CD4-positive, alpha-beta T cell treated with Interferon gamma for 1 hour (primary cell): ENCODE measurements at places on chromosomes 7 and 10.

GRCh38 chr10:114071178-114071577, 27.5 kb downstream of the ADRB1 start:
- no peak for DNase-seq

GRCh38 chr10:54484186-54484585, 316.8 kb downstream of the PCDH15 start:
- DNase-seq, result no peak

DNA sequence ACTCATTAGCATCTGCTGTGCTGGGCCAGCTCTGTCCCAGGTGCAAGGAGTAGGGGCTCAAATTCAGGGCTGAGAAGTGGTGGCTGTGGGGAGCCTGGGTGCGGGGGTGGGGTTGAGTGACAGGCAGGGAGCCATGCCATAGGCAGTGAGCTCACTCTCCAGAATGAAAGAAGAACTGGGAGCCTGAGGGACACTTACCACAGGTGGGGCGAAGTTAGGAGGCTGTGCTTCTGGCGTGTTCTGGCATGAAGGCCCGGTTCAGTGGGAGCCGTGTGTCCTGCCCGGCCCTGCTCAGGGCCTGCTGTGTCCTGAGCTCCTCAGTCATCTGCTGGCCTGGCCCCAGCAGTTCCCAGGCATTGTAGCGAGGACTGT, 62.5 kb downstream of the MKI67 start:
- DNase-seq, result no peak

- no peak for DNase-seq
Observed at GRCh38 chr7:66583490-66584110, 45.1 kb upstream of the KCTD7 start.

GRCh38 chr7:36395171-36395894, 5.7 kb downstream of the ANLN start:
- DNase-seq, result no peak

- DNase-seq, result no peak
Observed at GRCh38 chr10:11331726-11332125, 279.7 kb downstream of the USP6NL start.

DNA sequence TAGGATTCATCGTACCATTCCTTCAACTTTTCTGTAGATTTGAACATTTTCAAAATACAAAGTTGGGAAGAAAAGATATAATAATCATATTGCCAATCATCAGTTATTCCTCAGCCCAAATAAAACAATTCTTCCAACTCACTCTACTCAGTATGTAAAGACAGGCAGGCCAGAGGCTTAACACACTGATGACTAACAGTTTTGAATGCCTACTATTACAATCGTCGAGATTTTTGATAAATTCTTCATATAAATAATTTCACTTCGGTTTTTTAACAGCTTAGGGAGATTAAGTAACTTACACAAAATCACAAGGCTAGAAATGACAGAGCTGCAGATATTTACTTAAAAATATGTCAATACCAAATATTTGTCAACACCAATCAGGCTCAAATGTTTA, 17.6 kb downstream of the CYTH3 start:
- DNase-seq, result no peak

- DNase-seq, result no peak
Observed at GRCh38 chr7:43753271-43753810, 5.1 kb upstream of the BLVRA start.

GRCh38 chr7:38675494-38676106, 44.4 kb upstream of the AMPH start:
- DNase-seq, result no peak

DNA sequence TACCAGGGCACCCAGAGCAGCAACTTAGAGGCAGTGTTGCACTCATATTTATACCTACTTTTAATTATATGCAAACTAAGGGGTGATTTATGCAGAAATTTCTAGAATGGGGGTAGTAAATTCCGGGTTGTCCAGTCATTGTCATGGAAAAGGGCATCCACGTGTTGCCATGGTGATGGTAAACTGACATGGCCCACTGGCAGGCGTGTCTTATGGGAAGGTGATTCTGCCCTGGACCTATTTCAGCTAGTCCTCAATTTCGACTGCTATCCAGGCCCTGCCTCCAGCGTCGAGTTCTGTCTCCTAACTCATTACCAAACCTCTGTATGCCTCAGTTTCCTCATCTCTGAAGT, 12.8 kb downstream of the SNX8 start:
- no peak for DNase-seq

DNA sequence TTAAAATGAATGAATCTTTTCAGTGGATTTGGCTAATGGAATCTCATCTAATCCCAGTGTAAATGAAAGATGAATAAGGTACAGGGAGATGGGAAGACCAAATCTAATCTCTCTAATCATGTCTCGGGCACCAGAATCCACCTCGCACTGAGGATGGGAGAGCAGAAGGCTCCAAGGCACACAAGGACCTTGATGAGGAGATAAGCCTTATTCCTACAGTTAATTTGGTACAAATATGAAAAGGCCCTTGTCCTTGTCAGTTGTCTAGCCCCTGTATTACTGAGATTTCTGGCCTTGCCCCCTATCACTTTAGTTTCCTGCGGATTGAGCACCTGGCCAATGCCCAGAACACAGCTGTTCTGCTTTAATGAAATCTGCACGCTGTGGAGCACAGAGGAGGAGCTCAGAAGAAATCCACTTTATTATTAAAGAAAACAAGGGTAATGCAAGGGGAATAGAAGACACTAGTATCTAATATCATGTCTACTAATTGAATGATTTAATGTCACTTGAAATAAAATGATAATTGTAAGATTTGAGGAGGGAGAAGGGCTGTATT, 321.4 kb upstream of the HGF start:
- no peak for DNase-seq

DNA sequence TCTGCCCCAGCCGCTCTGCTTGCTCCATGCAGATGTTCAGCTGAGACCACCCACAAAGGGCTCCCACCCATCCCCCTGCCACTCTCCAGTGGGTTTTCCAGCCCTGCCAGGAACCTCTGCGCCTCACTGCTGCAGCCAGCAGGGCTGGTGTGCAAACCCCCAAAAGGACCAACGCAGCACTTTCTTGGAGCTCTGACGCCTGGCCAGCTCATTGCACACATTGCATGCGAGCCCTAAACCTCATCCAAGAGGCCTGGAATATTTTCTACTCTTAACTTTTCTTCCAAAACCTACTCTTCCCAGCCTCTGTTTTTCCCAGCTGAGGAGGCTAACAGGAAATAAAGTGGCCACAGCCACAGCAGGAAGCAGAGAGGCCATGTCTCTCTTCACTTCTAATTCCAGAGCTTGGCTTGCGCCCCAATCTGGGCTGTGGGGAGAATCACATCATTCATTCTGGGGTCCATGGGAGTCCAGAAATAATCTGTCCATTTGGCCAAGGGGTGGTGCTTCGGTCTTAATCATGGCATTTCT, 4.6 kb upstream of the FAM170B start:
- no peak for DNase-seq

- DNase-seq, result no peak
Observed at GRCh38 chr10:6778992-6779701, 199.1 kb upstream of the PRKCQ start.

- no peak for DNase-seq
Observed at GRCh38 chr7:127858915-127859189, 172.4 kb downstream of the LRRC4 start.

DNA sequence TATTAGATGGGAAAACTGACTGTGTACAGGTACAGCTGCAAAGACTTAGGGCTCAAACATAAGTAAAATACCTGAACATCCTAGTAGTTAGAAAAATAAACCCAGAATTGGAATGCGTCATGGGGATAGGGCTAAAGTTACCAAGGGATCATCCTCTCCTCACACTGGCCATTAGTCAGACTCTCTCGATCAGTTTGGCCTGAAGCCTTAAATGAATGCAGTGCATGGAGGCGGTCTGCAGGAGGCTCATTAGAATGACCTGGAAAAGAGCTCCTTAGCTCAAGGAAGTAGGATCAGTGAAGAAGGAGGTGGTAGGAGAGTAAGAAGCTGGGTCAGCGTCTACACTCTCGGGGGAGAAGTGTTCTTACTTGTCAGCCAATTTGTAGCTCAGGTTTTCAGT, 35.3 kb downstream of the DENND2A start:
- DNase-seq, result no peak

- DNase-seq, result no peak
Observed at GRCh38 chr7:152115021-152115718, 89.7 kb downstream of the GALNT11 start.

DNA sequence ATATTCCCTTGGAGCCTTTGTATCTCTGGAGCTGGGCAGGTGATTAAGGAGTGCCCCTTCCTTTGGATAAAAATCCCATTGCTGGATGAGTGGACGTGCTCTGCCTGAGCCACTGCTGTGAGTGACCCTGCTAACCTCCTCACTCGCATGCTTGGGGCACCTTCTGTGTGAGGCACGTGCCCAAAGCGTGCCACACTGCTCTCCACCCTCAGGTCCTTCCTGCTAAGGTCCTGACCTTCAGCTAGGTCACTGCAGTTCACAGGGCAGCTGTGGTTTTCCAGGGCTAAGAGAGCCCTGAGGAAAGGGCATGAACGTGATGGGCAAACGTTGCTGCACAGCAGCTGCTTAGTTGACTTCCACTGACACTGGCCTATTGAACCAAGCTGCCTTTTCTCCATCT, 204.4 kb upstream of the COBL start:
- no peak for DNase-seq

DNA sequence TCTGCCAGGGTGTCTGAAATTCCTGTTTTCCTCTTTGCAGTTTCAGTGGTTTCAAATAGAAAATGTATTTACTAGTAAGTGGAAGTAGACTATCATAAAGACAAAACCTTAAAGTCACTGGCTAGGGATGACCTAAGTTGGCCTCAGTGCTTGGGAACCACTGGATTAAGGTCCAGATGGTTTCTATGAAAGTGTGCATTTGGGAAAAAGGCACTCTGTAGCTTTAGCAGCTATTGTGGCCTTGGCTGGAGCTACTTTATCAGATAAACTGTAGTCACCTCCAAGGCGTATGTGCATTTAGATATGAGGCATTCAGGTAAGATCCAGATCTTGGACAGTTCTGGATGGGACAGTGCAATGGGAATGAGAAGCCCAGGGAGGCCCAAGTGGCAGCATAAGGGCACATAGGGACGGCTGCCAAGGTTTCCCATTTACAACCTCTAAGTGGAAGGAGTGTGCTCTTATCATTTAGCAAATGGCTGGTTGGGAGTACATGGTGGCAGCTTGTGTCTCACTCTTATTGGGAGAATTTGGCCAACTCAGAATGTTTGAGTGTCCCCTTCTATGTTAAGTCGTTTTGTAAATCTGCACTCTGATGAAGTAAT, 185.6 kb downstream of the LRMDA start:
- no peak for DNase-seq

DNA sequence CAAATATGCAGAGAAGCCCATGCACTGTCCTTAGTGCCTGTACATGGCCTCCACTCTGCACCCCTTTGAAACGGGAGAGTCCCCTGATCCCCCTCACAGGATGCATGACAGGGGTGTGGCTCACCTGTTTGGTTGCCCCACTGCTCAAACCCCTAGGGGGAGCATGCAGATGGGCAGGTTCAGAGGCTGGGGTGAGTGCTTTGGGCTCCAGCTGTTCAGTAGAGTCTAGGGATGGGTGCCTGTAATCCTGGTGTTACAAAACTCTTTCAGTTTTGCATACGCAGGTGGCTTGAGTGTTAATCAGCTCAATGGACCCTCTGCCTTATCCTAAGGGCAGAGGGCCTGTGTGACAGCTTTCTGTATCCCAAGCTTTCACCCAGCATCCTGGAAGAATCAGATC, 7.8 kb upstream of the SFTPA1 start:
- no peak for DNase-seq

DNA sequence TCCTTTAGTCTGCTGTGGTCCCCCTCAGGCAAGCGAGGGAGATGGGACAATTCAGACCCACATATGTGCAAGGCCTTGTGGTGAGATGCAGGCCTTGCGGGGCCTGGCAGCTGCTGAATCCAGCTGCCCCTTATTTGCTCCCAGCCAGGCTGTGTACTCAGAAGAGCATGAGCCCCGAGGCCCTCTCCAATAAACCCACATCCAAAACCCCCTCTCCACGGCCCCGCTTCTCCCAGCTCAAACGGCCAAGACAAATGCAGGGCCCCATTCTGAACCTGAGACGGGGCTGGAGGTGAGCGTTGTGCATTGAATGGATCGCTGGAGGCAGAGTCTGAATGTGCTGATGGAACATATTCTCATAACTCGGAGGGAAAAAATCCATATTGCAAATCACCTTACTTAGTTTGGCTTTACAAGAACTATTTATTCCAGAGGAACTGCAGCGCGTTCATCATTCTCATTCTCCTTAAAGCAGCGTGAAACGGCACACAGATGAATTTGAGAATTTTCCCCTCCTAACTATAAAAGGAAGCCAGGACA, 169.2 kb upstream of the LYZL2 start:
- no peak for DNase-seq

GRCh38 chr10:86310291-86310690, 56.3 kb downstream of the GRID1 start:
- no peak for DNase-seq

DNA sequence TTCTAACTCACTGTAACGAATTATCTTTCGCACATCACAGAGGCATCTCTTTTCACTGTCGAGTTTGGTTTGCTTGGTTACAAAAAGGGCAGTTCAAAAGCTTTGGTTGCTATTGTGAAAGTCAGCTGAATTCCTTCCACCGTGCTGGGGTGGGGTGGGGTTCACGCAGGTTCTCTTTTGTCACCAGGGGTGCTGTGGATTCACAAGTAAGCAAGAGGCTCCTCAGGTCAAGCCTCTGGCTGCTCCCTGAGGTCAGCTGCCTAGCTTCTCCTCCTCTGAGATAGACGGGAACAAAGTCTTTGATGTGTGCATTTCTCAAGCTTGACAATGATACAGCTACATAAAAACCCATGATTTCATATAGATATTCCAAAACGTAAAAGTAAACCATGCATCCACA, 47.7 kb downstream of the EGFR start:
- DNase-seq, result no peak

- DNase-seq, result no peak
Observed at GRCh38 chr7:7164591-7164990, 17.8 kb upstream of the C1GALT1 start.

GRCh38 chr10:86706401-86706841, 38.1 kb downstream of the LDB3 start:
- no peak for DNase-seq

DNA sequence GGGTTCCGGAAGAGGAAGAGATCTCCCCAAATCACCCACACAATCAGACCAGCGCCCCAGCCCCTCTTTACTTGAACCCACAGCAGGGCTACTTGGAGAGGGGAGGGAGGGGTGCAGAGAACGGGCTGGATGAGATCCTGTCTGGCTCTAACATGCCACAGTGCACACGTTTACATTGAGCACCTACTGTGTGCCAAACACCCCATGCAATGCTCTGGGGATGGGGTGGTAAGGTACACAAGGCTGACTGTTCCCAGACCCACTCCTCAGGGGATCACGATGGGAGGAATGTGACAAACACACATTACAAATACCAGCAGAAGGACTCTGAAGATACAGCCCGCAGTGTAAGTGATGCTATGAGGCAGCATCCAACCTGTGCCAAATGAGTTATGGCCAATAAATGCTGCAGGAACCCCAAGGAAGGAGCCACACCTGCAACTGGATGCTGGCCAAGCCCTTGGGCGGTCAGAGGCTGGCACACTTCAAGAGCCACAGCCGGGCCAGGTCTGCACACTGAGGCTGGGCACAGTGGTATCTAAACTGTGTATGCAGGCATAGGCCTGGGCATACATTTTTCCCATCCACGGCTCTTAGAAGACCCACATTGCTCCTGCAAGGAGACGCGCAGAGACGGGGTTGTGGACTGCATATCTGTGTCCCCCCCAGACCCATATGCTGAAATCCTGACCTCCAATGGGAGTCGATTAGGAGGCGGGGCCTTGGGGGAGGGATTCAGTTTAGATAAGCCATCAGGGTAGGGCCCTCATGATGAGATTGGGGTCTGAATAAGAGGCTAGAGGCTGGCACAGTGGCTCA, 6.4 kb downstream of the SPOCK2 start:
- no peak for DNase-seq
